ENCODE measurements at places on chromosomes 11 and 22.

- no peak for DNase-seq
These were observed 6.7 kb upstream of the DERL3 start for GRCh38 chr22:23845265-23846080.

DNA sequence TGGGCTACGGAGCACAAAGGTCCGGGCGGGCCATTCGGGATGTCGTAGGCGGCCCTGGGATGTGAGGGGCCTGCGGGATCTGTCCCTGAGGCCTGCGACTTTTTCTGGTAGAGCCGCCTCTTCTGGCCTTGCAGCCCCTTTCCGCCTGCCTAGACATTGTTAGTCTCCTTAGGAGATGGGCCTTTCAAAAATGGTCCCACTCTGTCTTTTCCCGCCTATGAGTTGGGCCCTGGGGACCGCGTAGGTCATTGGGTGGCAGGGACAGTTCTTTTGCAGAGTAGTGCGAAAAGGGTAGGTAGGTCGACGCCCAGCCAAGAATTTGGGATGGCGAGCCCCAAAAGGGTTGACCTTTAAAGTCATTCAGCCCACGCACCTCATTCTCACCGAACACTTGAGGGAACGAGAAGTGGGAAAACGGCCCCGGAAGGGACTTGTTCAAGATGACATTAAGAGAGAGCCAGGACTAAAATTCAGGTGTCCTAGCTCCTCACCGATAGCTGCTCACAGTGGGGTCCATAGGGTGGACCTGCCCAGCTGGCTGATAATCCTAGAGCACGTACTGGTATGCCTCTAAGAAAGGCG is 785 bp downstream of the OTUB1 start:
- no peak for DNase-seq

DNA sequence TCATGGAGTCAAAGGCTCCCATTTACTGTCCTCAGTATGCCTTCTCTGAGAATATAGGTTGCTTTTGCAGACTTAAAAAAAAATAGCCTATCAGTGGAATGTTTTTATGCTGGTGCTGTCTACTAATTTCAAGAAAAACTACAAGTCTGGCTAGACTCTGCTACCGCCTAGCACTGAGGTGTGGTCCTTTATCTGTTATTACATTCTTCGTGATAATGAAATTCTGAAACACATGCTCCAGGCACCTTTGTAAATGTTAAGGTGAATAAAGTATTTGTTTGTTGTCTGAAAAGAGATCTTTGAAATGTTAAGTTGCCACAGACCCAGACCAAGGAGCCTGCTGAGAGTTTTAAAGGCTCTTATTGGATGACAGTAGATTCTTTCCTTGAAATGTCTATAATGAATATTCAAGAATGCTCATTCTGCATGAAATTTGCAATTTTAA is 95.3 kb downstream of the DBX1 start:
- no peak for DNase-seq

DNA sequence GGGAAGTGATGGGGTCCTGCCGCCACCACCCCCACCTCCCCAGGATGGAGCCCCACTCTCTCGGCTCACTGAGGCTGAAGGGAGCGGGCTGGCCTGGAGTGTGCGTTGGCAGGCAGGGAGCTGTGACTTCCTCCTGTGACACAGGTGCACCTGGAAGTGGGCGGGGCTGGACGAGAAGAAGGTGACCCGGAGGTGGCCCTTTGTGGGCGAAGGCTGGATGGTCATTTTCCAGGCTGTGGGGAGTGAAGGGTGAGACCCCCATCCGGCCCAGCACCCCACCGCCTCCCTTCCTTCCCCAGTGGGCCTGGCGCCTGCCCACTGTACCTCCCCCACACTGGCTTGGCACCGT is 15.3 kb downstream of the IL17REL start:
- DNase-seq = peak; percentile 22

- no peak for DNase-seq
These were observed 215.0 kb upstream of the CTSC start for GRCh38 chr11:88552379-88553062.

DNA sequence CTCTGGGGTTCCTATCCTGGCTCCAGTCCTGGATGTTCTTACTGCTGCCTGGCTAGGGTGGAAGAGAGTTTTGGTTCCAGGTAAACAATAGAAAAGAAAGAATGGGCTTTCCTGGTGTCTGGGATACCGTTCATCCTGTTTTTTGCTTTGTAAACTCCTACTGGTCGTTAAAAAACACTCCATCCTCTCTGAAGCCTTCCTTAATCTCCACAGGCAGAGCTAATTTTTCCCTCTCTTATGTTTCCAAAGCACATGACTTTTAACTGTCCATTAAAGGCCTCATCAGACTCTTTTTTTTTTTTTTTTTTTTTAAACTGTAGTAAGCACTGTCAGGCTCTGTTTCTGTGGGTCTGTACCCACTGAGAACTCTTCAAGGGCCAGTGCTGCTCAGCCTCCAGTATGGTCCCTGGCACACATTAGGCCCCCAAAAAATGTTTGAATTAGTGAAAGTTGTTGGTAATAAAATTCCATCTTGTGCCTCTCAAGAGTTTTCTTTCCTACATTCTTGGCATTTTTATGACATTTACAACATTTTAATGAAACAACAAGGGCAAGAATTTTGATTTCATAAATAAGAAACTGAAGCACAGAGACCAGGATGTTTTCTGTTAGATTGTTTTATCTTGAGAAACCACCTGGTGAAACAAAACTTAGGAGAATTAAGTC is 104.2 kb downstream of the TEAD1 start:
- peak; percentile 24 for DNase-seq

- DNase-seq = no peak
These were observed 63.0 kb downstream of the RELT start for GRCh38 chr11:73439002-73439843.

DNA sequence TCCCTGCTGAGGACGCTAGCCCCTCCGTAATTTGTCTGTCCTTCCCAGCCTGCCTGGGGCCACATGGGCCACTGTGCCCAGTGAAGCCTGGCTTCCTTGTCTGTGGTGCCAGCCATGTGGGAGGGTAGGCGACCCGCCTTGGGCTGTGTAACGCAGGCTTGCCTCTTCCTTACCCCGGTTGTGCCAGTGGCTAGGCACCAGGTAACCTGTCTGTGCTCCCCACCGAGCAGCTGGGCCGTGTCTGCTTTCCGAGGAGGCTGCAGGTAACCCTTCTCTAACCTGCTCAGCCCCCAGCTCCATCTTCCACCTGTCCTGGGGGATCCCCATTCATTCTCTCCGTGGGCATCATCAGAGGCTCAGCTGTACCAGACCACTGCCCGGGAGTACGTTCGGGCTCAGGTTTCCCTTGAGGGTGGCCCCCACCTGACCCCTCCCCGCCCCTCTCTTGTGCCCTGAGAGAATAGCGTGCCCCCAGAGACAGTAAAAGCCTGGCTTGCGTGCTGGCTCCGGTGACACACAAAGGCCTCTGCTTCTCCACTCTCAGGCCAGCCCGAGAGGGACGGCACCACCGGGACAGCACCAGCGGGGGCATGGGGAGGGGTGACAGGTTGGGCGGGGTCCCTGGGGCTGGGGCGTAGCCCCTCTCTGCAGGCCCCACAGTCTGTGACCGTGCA is 79.1 kb downstream of the CDKN1C start:
- DNase-seq = no peak

GRCh38 chr11:68773521-68774193 is 22.3 kb upstream of the TESMIN start:
- no peak for DNase-seq

DNA sequence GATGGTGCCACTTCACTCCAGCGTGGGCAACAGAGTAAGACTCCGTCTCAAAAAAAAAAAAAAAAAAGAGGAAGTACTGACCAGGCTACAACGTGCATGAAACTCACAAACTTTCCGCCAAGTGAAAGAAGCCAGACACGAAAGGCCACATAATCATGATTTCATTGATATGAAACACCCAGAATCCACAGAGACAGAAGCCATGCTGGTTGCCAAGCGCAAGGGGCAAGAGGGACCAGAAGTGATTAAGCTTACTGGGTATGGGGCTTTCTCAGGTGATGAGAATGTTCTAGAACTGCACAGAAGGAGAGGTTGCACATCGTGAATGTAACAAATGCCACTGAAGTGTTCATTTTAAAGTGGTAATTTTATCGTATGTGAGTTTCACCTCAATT is 60.9 kb downstream of the CELSR1 start:
- no peak for DNase-seq

DNA sequence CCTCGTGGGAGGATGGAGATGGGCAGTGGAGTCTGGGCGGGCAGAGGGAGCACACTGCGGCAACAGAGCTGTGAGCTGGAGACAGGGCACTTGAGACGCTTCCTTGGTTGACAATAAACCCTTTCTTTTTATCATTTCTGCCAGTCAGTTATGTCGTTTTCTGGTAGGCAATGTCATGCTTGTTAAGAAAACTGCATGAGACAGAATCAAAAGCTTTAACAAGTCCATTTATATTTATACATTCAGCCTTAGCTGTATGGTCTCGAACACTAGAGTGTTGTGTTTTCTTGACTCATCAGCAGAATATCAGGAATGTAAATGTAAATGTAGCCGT is 31.9 kb downstream of the PPFIA1 start:
- DNase-seq = no peak

DNA sequence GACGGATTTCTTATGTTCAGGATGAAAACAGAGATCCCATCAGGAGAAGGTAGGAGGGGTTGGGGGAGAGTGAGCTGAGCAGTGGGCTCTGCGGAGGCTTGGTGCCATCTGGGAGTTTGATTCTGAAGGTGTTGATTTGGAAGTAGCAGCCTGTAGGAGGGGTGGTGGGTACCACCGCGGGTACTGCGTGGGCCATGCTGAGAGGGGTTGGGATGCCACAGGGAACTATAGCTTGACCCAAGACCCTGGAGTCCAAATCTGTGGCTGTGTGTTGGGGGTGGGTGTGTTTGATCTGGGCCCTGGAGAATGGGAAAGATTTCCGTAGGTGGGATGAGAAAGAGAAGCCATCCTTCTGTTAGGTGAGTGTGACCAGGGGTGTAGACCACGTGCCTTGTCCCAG is 5.0 kb downstream of the INCENP start:
- no peak for DNase-seq

DNA sequence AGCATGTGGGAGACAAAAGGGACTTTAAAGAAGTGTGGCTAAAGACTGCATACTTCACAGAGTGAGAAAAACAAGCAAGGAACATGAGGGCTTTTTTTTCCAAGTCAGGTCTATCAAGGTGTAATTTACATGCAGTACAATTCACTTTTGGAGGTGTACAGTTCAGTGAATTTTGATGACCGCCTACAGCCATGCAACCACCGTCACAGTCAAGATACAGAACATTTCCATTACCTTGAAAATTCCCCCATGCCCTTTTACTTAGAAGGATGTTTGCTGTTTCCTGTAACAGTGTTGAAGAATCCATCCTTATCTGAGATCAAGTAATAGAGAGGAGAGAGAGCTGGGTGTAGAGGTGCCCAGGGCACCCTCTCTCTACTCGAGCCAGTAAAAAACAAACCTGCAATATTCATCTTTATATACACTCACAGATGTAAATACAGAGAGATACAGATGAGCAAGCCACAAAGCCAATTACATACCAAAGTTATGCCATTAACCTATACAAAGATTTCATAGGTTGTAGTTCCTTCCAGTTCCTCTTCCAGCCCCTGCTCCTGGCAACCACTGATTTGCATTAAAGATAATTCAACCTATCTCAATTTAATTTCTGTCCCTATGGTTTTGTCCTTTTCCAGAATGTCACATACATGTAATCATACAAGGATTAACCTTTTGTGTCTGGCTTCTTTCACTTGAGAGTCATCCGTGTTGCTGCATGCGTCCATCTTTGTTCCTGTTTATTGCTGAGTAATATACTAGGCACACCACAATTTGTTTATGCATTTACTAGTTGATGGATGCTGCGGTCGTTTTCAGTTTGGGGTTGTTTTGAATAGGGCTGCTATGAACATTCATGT is 35.0 kb upstream of the RASD2 start:
- DNase-seq = no peak

GRCh38 chr11:65210748-65211147 is 29.0 kb downstream of the CAPN1 start:
- DNase-seq = no peak

GRCh38 chr11:9130297-9130696 is 38.9 kb upstream of the SCUBE2 start:
- no peak for DNase-seq

DNA sequence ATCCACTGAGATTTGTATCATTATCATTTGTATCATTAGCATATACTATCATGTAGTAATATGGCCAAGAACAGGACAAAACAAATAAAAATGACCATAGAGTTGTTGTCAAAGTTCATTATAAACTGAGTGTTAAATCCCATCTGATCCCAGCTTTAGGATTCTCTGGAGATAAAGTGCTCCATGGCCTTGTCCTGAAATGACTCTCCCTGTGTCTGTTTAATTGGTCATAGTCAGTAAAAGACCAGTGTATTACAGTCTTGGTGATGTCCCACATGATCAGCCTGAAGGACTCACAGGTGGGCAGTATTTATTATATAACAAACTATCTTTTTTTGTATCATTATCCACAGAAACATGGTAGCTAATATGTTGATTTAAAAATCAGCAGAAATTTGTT is 361.6 kb downstream of the TMEM135 start:
- no peak for DNase-seq

DNA sequence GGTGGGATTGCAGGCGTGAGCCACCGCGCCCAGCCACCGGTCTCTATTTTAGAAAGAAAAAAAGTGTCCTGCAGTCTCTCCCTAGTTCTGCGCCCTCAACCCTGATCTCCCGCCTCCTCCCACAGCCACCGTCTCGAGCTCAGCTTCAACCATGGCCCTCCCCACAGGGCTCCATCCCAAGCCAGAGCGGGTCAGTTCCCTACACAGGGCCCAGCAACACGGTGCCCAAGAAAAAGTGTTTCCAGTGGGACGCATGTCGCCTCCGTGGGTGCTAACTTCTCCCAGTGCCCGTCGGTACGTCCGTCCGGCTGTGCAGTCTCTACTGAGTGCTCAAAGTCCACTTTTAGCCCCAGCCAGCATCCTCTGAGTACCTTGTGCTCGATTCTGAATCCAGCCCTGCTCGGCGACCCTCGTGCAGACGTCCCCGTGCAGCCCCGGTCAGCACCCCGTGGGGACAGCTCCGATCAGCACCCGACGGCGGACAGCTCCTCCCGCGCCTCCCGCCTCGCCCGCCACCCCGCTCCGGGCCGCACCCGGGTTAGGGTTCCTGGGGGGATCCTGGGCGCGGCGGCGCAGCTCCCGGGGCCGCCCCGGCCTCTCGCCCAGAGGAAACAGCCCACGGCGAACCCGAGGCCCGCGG is 657 bp upstream of the MAPK8IP2 start:
- DNase-seq = no peak

DNA sequence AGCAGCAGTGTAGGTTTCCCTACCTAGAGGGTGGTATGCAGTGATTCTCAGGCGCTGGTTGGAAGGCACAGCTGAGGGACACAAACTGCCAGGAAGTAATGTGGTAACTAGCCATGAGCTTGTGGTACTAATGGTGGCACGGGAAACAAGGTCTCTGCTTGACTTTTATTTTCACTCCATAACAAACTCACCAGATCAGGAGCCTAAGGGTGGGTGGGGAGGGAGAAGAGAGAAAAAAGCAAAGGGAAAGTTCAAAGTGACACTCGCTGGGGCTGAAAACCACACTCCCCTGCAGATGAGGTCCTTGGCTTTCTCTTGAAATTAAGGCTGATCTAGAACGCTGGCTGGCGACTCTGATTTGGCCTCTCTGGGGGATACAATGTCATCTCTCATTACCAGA is 22.0 kb downstream of the TRAF6 start:
- DNase-seq = no peak
